HFFc6 (cell line): ENCODE measurements at places on chromosomes 5 and 9. TPM values are rescaled to one million over a fixed set of nuclear protein-coding genes. Genes with fewer than 3 reads are reported as not detected.

The SCGB3A2 gene
- not detected in 3 replicates for total RNA-seq

The SHB gene
- total RNA-seq = 26.8 to 29.3 TPM (median 28.8 TPM) in 3 replicates

The COMMD10 gene
- 20.0 to 23.7 TPM (median 21.1 TPM) in 3 replicates for total RNA-seq

The OLFML2A gene
- 0.30 to 0.33 TPM (median 0.33 TPM) in 3 replicates for total RNA-seq

The PCDHGB4 gene
- total RNA-seq = 2.4 to 19.5 TPM (median 3.3 TPM) in 3 replicates

The SNAPC4 gene
- total RNA-seq = 6.2 to 8.7 TPM (median 8.3 TPM) in 3 replicates

The BNC2 gene
- 20.8 to 28.3 TPM (median 21.0 TPM) in 3 replicates for total RNA-seq

The FSTL4 gene
- total RNA-seq = not detected in 3 replicates

The BRD9 gene
- 27.3 to 32.7 TPM (median 31.4 TPM) in 3 replicates for total RNA-seq

The NKD2 gene
- total RNA-seq = not detected in 3 replicates

The IRGM gene
- total RNA-seq = not detected in 3 replicates

The TRAPPC13 gene
- 16.3 to 19.4 TPM (median 19.3 TPM) in 3 replicates for total RNA-seq

The NR6A1 gene
- 0.05 to 0.21 TPM (median 0.13 TPM) in 3 replicates for total RNA-seq

The ANKRD18A gene
- 1.9 TPM in 1 of 2 replicates, not detected in the other for total RNA-seq

The ZNF454 gene
- not detected in 2 replicates for total RNA-seq

The TRIM36 gene
- total RNA-seq = 0.27 to 0.46 TPM (median 0.35 TPM) in 3 replicates

The PCDHB5 gene
- total RNA-seq = 0.19 to 0.23 TPM (median 0.22 TPM) in 3 replicates

The OR13C8 gene
- not detected in 3 replicates for total RNA-seq

The C1QTNF2 gene
- 0.53 to 2.6 TPM (median 1.6 TPM) in 3 replicates for total RNA-seq
